ENCODE measurements at places on chromosomes 2 and 18.
A peak's percentile ranks its signal among the peaks of the same experiment; 100 is the strongest.

- DNase-seq, result no peak
These were observed 327.9 kb downstream of the LPIN1 start for GRCh38 chr2:12074126-12074844.

DNA sequence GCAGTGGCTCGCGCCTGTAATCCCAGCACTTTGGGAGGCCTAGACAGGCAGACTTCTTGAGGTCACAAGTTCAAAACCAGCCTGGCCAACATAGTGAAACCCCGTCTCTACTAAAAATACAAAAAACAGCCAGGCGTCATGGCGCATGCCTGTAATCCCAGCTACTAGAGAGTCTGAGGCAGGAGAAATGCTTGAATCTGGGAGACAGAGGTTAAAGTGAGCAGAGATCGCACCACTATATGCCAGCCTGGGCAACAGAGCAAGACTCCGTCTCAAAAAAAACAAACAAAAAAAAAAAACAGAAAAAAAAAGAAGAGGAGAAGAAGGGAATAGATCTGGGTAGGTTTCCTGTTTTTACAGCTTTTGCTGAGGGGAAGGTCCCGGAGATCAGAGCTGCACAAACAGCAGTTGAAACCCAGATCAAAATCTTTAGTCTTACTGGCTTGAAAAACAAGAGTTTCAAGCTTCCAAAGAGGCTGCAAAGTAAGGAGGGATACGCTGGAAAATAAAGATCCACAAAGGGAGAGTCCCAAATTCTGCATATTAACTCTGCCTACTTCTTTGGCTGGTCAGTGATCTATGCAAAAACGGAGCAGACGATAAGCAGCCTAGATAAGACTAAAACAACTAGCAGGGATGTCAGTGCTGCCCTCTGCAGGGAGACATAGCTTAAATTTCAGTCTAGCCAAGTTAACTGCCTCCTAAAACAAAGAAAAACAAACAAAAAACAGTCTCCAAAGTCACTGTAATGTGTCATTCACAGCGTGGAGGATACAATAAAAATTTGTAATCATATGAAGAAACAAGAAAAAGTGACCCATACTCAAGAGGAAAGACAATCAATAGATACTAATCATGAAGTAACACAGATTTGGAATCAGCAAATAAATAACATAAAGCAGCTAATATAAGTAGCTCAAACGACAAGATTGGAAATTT lies 74.1 kb downstream of the TLK1 start:
- peak; percentile 75 for DNase-seq

DNA sequence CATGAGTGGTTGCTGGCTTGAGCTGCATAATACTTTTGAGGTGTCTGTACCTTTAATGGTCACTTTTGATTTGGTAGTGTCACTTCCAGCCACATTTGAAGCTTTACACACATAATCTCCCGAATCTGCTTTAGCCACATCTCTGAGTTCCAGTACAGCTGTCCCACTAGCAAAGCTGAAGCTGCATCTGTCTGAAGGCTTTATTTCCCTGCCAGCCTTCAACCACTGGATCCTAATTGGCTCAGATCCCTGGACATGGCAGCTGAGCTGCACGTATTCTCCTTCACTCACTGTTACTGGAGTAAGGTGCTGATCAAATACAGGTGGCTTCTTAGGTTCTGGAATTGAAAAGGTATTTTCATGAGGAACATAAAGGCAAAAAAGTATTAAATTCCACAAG lies 99.7 kb downstream of the TTN start:
- DNase-seq, result no peak

DNA sequence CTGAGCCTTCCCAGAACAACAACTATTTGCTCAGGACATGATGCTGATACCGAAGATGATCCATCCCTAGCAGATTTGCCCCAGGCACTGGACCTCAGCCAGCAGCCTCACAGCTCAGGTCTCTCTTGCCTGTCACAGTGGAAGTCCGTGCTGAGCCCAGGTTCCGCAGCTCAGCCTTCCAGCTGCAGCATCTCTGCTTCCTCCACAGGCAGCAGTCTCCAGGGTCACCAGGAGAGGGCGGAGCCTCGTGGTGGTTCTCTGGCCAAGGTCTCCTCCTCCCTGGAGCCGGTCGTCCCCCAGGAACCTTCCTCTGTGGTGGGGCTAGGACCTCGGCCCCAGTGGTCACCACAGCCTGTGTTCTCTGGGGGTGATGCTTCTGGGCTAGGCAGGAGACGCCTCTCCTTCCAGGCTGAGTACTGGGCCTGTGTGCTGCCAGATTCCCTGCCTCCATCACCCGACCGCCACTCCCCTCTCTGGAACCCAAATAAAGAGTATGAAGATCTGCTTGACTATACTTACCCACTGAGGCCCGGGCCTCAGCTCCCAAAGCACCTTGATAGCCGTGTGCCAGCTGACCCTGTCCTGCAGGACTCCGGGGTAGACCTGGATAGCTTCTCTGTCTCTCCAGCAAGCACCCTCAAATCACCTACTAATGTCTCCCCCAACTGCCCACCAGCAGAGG lies 15.4 kb downstream of the CEP68 start:
- no peak for DNase-seq

- no peak for DNase-seq
These were observed 250.5 kb downstream of the GLI2 start for GRCh38 chr2:120985997-120986651.

DNA sequence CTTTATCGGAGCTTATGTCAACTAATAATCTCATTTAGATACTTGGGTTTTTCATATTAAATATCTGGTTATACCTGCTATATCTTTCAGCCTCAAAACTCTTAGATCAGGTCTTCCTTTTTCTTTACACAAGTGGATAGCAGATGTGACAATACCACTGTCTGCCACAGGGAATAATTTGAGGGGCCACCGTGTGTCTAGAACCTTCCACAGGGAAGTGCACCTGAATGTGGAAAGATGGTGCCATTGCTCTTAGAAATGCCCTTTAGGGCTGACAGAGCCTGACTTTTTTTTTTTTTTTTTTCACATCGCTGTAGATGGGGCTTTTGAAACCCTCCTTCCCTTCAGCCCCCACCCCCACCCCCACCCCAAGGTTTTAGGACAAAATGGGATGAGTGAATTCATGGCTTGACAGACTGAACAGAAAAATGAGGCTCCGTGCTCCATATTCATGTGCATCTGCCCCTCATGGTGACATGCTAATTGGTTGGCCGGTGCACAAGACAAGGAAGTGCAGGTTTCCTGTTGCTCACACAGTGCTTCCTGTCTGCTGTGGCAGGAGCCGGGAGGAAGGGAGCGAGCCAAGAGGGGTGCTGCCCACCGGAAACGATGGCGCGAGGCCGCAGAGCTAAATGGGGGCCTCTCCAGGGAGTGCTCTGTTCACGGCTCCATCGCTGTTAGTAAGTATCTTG lies 246.0 kb downstream of the LDLRAD4 start:
- DNase-seq, result peak; percentile 80

GRCh38 chr18:55233857-55234256 lies 274.6 kb upstream of the CCDC68 start:
- DNase-seq, result no peak

DNA sequence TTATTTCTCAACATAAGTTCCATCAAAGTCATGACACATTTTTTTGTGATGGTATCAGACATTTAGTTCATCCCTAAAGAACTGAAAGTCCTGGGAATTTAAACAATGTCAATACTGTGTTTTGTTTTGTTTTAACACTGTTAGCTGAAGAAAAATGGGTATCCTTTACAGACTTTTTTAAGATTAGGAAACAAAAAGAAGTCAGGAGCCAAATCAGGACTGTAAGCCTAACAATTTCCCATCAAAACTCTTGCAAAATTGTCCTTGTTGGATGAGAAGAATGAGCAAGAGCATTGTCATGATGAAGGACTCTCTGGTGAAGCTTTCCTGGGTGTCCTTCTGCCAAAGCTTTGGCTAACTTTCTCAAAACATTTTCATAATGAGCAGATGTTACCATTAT lies 69.4 kb downstream of the SRD5A2 start:
- DNase-seq, result no peak

DNA sequence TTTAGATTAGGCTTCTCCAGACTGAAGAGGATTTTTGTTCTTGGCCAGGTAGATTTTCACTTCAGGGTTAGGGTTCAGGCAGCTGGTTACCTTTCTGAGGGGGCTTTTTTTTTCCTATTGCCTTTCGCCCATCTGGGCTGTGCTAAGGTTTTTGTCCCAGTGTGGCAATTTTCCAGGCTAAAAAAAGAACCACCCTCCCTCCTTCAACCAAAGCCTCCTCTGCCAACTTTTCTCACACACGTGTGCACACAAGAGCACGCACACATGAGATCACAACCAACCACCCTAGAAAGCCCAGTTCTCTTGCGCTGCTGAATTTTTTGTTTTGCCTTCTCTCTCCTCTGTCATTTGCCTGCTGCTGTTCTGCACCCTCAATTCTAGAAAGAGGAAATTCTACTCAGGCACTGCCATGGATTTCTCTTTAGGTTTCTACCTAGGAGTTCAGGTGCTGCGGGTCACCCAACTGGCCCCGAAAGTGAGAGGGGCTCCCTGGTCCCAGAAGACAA lies 8.5 kb upstream of the CXCR4 start:
- DNase-seq, result no peak

DNA sequence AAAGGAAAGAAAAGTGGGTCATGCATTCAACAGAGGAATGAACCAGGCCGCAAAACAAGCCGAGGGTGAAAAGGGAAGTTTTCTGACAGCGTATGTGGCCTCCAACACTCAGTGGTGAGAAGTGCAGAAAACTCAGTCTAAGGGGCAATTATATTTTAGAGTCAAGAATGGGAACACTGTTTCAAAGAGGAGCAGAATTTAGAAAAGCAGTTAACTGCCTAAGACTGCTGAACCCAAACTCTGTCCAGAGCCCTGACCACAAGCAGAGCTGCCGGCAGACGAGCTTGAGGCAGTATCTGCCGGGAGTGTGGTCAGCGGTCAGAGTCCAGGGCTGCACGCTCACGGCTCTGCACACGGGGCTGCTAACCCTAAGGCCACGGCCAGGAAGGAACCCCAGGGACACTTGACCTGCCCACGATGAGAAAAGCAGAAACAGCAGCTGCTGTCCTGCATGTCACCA lies 347.0 kb upstream of the ID2 start:
- DNase-seq, result no peak

DNA sequence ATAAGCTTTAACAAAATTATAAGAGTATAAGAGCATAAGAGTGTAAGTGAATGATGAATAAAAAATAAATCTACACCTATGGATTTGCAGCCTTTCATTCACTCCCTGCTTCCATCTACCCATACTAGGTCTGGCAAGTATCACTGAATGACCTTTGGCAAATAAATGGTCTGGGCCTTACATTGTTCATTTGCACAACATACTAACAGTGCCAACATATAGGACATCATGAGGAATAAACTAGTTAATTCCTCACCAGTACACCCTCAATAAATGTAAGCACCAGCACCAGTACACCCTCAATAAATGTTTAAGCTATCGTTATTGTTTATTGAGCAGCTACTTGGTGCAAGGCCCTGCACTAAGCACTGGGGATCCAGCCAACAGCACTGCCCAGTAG lies 26.9 kb downstream of the STAT1 start:
- no peak for DNase-seq

GRCh38 chr2:65019675-65020195 lies 30.5 kb downstream of the SLC1A4 start:
- DNase-seq, result no peak

DNA sequence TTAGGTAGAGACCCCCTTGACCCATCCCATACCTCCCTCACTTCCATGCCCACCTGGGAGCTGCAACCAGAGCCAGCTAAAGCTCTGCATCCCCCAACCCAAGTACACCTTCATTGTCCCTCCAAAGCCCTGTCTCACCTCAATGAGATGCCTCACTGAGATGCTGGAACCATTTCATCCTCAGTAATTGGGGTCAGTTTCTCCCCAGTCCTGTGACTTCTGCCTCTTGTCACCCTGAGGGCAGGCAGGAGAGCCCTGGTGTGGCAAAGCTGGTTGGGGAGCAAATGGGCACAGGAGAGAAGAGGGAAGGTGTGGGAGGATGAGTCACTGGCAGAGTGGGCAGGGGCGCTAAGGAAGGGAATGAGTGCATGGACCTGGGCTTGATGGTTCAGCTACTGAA lies 27.9 kb upstream of the NT5DC4 start:
- no peak for DNase-seq

DNA sequence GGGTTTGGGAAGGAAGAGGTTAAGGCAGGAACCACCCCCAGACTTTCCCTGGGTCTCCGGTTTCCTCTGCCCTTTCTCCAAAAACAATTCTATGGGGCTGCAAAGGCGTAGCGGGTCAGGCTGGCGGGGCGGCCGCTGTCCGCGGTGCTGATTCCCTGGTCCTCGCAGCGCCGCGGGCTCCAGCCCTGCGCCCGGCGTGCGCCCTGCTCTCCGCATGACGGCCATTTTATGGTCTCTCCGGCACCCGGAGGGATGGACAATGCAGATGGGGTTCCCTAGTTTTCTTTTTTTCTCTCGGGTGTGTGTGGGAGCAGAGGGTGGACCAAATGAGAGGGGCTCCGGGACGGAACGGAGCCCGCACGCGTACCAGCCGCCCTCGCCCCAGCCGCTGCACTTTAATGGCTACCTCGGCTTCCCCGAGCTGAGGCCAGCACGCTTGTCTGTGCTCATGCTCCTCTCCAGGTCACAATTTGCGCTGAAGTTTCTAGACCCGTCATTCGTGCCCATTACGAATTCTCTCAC lies 1.6 kb downstream of the ST8SIA3 start:
- no peak for DNase-seq

GRCh38 chr18:46415532-46416252 lies 241.3 kb downstream of the LOXHD1 start:
- no peak for DNase-seq

- no peak for DNase-seq
These were observed 142.2 kb downstream of the PKP4 start for GRCh38 chr2:158598862-158599517.

GRCh38 chr18:3840766-3841165 lies 390.8 kb downstream of the TGIF1 start:
- DNase-seq, result no peak

DNA sequence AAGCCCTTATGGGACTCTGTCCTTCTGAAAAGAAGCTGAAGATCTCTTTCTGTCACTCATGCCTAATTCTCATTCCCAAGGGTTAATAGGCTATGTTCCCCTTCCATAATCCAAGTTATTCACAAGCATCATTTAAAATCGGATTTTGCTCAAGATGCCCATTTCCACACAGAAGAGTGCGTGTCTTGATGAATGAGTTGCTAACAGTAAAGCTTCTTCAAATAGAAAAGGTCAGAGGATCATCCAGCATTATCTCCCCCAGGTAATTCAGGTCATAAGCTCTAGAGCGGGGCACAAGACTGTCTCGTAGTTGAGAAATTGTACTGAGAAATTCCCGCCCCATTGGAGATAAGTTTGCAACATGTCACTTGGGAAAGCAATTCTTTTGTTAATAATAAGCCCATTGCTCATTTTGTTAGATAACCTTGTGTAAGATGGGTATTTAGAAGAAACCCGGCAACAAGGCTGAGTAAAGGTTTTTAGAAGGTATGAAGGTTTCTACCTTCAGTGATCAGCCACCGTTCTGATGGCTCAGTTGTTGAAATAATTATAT lies 290.7 kb upstream of the EPAS1 start:
- DNase-seq, result no peak

All from CD4-positive, alpha-beta T cell treated with Interleukin-17A for 4 hours (primary cell).